Inflammatory macrophage treated with lipopolysaccharide for 1 hour (primary cell): ENCODE measurements at places on chromosomes 6 and 20.

- DNase-seq: no peak
These were observed 272.0 kb downstream of the PACRG start for GRCh38 chr6:162999575-163000285.

GRCh38 chr6:138246650-138247440 lies 28.6 kb upstream of the PBOV1 start:
- no peak for DNase-seq

- DNase-seq: no peak
These were observed 27.1 kb upstream of the SYNCRIP start for GRCh38 chr6:85669735-85670194.

GRCh38 chr20:52761867-52762266 lies 210.3 kb upstream of the TSHZ2 start:
- no peak for DNase-seq

- DNase-seq: no peak
These were observed 512.8 kb downstream of the MAFB start for GRCh38 chr20:40176098-40176841.
